Right lobe of liver (tissue), 6 donors: ENCODE measurements at places on chromosomes 7 and 10. TPM values are rescaled to one million over a fixed set of nuclear protein-coding genes. Genes with fewer than 3 reads are reported as not detected.

The ZNF503 gene
- 5.0 TPM for total RNA-seq

The ABCB1 gene
- 30.6 TPM for total RNA-seq

The ACTA2 gene
- total RNA-seq = 127 TPM

The SDK1 gene
- 0.98 TPM for total RNA-seq

The OR2A14 gene
- not detected for total RNA-seq

The TAS2R41 gene
- total RNA-seq = not detected

The CDNF gene
- total RNA-seq = 0.93 TPM

The NXPH1 gene
- not detected for total RNA-seq

The PALD1 gene
- total RNA-seq = 1.4 TPM

The LRIT1 gene
- total RNA-seq = not detected

The GSAP gene
- 27.5 TPM for total RNA-seq

The BUD31 gene
- total RNA-seq = 27.3 TPM

The GPR146 gene
- total RNA-seq = 13.3 TPM

GRCh38 chr10:80506189-80506575 is 31.5 kb upstream of the SH2D4B start:
- no peaks in the 10 kb centered on the region for H3K36me3 ChIP-seq
- no peaks in the 10 kb centered on the region for H3K27me3 ChIP-seq
- H3K27ac ChIP-seq = no peak overlapping the region
- no peak for DNase-seq

- H3K36me3 ChIP-seq = no peaks in the 10 kb centered on the region
- no peaks in the 10 kb centered on the region for H3K4me1 ChIP-seq
- H3K27me3 ChIP-seq = no peaks in the 10 kb centered on the region
- no peak overlapping the region for H3K4me3 ChIP-seq
- DNase-seq = no peak
These were observed 10.0 kb downstream of the BTBD16 start for GRCh38 chr10:122281018-122281626.

DNA sequence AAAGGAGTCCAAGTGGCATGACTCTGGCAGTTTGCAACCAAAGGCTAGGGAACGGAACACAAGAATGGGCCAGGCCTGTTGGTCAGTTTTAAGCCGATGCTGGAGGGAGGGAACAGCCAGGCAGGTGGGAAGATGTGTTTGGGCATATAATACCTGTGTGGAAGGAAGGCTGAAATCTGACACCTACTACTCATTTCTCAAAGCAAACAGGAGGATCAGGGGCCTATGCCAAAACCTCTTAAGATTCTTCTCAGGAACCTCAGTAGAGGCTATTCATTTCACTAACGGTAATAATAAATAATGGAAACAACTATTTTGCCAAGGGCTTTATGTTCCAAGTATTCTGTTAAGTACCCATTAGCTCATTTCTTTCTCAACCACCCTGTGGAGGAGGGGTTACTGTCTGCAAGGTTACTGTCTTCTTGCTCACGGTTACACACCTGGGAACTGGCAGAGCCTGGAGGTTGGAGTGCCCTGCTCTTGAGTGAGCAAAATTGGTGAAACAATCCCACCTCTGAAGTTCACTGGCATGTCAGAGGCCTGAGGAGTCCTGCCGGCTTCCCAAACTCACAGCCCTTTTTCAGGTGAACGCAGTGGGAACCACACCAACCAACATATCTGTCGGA is 35.5 kb downstream of the GOT1 start:
- H3K4me1 ChIP-seq = peaks cover 39% of the 10 kb centered on the region
- H3K36me3 ChIP-seq = peaks cover 31% of the 10 kb centered on the region
- H3K27me3 ChIP-seq = no peaks in the 10 kb centered on the region
- DNase-seq = no peak

DNA sequence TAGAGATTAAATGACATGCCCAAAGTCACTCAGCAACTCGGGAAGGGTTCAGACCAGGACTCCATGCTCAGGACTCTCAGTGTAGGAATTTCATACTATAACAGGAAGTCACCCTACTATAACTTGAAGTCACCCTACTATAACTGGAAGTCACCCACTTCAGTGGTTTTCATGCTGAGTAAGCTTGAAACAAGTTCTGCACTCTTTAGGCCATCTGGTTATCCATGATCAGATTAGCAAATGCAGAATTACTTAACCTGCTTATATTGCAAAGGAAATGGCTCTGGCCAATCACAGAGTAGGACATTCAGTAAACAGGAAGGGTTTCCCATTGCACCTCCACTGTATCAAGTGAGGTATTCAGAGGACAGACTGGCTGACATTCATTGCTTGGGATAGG is 1240.4 kb downstream of the GATA3 start:
- H3K4me3 ChIP-seq = no peak overlapping the region
- no peak overlapping the region for H3K27ac ChIP-seq
- no peaks in the 10 kb centered on the region for H3K4me1 ChIP-seq
- H3K36me3 ChIP-seq = no peaks in the 10 kb centered on the region
- DNase-seq = no peak

DNA sequence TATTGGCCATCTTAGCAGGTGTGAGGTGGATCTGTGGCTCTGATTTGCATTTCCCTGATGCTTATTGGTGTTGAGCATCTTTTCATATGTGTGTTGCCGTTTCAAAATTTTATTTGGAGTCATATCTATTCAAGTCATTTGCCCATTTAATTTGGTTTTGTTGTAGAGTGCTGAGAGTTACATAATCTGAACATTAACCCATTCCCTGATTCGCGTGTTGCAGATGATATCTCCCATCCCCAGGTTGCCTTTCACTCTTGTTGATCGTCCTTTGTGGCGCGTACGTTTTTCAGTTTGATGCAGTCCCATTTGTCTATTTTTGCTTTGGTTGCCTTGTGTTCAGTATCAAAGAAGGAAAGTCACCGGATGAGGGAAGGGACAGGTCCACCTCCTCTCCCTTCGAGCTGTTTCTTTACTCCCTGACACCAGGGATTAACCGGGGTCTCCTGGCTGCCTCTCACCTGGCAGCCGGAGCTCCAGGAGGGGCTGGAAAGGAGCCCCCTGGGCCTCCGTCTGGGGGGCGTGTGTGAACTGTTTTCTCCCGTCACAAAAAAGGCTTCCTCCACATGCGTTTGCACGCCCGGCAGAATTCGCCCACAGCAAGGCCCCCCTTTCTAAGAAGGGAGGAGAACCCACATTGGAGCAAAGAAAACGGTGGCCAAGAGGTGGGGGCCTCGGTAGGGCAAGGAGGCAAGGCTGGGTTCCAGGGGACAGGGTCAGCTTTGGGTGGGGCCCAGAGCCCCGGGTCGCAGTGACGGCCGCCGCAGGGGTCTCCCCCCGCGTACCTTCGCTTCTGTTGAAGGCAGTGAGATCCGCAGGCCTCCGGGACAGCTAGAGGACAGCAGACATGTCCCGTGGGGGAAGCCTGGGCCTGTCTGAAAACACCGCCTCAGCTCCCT is 8.3 kb downstream of the MNX1 start:
- H3K27ac ChIP-seq = no peak overlapping the region

DNA sequence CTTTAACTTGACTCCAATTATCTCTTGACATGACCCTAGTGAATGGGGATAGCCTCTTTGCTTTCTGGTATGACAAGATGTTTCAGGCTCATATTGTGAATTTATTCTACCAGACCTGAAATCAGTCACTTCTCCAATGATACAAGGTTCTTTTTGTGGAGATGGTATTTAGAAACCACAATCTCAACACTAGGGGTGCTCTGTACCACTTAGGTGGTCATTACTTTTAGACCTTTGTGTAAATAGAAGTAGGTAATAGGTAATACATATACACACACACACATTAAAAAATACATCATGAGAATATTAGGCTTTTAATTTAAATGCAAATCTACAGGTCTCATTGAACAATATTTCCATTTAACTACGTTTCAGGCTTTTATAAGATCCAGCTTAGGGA is 199.0 kb upstream of the RHOBTB1 start:
- H3K4me3 ChIP-seq = no peak overlapping the region
- no peak for DNase-seq
- no peaks in the 10 kb centered on the region for H3K36me3 ChIP-seq

GRCh38 chr7:24075426-24075810 is 208.6 kb upstream of the NPY start:
- no peaks in the 10 kb centered on the region for H3K4me1 ChIP-seq
- peak overlapping the region; percentile 47 for H3K4me3 ChIP-seq
- no peaks in the 10 kb centered on the region for H3K27me3 ChIP-seq
- no peak for DNase-seq

DNA sequence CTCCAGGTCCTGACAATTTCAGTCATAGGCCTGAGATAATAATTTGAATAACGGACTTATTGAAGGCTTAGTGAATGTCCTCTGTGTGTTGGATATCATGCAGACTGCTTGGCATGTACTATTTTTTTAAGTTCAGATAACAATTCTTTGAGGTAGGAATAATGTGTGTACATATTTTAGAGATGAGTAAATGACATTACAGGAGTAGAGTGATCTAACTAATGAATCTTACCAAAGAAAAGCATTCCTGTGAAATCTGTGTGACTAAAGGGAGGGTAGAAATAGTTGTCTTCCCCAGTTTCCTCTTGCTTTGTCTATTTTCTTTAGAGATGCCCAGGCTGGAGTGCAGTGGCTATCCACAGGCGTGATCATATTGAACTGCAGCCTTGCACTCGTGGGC is 391.8 kb upstream of the ETV1 start:
- H3K27ac ChIP-seq = no peak overlapping the region
- H3K36me3 ChIP-seq = no peaks in the 10 kb centered on the region
- H3K27me3 ChIP-seq = no peaks in the 10 kb centered on the region
- no peak for DNase-seq
- H3K4me1 ChIP-seq = no peaks in the 10 kb centered on the region

DNA sequence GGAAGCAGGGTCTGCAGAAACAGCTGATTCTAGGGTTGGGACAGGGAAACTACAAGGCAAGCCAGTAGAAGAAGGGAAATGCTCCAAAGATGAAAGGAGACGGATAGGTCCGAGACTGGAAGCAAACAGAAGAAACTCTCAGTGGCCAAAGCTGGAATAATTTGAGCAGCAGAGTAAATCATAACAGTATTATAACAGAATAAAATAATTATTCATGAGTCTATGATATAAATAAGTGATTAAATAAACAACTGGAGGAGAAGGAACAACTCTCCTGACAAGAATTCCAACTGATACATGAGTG is 27.6 kb downstream of the EZH2 start:
- no peak overlapping the region for H3K4me3 ChIP-seq
- no peak for DNase-seq
- no peak overlapping the region for H3K27ac ChIP-seq
- no peaks in the 10 kb centered on the region for H3K4me1 ChIP-seq
- H3K27me3 ChIP-seq = no peaks in the 10 kb centered on the region
- no peaks in the 10 kb centered on the region for H3K36me3 ChIP-seq

DNA sequence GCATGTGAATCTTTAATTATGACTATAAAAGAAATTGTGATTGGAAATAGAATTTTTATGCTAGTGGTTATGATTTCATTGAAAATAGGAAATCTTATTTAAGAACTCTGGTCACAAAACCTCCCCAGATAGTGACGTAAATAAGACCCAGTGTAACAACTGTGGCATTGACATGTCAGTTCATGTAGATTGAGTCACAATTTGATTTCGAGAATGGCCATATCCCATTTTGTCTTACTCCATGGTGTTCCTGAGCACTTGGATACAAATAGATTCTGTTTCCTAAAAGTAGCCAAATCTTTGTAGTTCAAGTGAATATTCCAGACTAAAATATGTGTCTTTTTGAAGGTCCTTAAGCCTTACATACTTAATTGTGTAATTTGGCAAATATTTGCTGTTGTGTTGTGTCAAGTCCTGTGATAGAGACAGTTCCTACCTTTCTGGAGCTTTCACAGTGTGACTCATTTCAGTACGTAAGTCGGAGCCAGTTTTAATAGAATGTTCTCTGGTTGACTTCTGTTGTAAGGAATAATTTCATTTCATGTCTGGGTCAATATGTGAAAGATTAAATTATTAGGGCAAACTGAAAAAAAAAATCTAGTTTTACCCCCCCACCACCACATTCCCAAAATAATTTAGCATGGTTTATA is 37.1 kb upstream of the TOMM7 start:
- no peak for DNase-seq
- no peaks in the 10 kb centered on the region for H3K4me1 ChIP-seq
- no peak overlapping the region for H3K4me3 ChIP-seq
- H3K27me3 ChIP-seq = no peaks in the 10 kb centered on the region

DNA sequence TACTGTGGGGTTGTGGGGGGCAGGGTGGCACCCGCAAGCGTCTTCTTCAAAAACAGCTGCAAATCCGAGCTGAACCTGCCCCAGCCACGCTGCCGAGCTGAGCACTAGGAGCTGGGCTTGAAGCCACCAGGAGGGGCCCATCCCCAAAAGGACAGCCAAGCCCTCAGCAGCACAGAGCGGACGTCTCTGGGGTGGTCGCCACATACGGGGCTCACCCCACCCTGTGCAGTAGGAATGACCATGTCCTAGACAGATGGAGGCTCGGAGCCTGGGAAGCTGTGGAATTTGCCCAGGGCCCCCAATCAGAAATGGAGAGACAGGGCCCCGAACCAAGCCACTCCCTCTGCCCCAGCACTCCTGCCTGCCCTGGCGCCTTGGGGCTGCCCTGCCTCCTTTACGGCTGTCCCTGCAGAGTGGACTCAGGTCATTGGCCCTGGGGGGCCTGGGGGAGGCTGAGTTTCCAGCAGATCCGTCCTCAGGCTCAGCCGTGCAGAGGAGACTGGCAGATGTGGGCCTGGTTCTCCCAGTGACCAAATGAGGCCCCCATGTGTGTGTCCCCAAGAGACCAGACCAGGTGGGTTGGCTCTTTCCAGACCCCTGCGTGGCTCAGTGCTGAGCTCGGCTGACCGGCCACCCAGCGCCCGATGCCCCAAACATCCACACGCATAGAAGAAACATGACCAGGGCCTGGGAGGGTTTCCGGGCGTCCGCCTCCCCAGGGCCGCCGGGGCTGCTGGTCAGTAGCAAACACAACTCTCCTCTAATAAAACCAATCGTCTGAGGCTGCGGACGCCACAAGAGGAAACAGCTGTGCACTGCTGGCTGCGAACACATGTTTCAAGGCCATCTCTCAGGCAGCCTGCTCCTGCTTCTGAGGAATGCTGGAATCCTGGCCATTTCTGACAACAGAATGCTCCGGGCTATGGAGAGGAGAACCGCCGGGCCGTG is 54.9 kb downstream of the PDGFA start:
- peak; percentile 37 for DNase-seq
- no peaks in the 10 kb centered on the region for H3K36me3 ChIP-seq
- no peak overlapping the region for H3K4me3 ChIP-seq
- no peaks in the 10 kb centered on the region for H3K27me3 ChIP-seq
